Dorsolateral prefrontal cortex (tissue), 122 donors: ENCODE measurements at places on chromosomes 7 and 10.

GRCh38 chr10:104092749-104093148, 7.1 kb upstream of the COL17A1 start:
- DNase-seq, result no peak

GRCh38 chr7:2478800-2479199, 2.6 kb upstream of the GRIFIN start:
- DNase-seq, result no peak

DNA sequence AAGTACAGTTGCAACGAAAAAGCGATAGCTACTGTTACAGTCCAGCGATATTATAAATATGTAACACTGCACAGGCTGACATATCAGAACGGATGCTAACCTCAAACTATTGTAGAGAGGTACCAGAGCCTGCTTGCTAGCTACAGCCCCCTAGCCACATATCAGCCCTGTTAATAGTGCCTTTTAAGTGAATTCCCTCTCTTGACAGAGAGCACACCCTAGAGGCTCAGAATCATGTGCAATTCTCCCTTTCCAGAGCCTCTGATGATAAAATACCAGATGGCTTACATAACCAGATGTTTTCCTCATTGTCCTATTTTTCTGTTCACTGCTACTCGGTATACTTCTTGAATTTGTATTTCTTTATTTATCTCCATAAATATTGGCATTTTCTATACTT, 960.7 kb upstream of the CELF2 start:
- no peak for DNase-seq

GRCh38 chr10:69994262-69994661, 58.4 kb upstream of the MACROH2A2 start:
- DNase-seq, result peak; percentile 44

DNA sequence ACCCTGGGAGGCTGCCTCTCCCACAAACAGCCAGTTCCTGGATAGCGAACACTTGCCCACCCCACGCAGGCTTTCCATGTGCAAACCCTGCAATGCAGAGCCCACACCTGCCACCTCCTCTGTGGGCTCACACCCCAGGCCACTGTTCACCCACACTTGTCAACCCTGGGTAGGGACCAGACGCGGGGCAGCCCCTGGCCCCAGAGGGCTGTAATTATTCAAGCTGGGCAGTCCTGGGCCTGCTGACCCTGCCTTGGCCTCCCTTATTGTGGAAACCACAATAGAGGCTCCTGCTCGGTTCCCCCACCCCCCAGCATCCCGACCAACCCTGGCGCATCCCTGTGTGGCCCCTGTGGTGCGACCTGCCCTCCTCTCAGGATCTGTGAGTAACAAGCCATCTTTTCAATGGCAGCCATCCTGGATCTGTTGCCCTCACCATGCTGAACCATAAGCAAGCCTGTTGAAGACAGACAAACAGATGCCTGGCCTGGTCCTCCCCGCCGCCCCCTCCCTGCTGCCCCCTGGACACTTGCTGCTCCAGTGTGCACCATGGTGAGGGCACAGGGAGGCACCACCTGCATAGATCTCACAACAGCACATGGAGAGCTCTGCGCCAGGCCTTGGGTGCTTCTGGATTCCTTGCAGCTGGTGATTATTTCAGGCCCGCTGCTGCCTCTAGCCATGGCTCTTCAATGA, 15.8 kb upstream of the UBE3C start:
- DNase-seq, result no peak

GRCh38 chr10:122530177-122530576, 30.4 kb upstream of the DMBT1 start:
- DNase-seq, result no peak

DNA sequence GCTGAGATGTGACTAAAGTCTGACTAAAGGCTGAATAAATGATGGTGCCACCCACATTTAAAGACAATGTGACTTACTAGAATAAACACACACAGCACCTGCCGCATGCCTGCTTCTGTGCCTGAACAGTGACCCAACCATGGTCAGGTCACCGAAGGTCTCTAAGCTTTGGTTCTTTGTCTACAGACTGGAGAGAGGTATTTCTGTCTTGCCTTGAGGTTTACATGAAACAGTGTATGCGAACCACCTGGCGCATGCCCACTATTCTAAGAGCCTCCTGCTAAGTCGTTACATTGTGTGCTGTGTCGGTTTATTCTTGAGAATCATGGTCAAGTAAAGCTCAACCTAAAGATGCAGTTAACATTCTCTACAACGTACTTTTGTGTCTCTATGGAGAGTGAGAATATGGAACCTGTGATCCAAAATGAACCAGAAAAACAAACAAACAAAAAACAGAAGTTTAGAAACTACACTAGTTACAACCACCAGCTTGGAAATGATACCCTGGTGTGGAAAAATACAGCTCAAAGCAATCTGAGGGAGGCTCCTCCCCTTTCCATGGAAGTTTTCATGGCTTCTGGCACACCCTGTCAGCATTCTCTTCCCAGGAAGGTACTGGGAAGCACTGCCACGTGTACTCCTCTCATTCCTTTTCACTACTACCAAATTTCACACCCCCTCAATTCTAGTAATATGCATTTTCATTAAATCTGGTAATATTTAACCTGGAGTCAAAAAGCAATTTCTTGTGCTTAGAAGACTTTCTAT, 40.0 kb downstream of the VOPP1 start:
- no peak for DNase-seq

DNA sequence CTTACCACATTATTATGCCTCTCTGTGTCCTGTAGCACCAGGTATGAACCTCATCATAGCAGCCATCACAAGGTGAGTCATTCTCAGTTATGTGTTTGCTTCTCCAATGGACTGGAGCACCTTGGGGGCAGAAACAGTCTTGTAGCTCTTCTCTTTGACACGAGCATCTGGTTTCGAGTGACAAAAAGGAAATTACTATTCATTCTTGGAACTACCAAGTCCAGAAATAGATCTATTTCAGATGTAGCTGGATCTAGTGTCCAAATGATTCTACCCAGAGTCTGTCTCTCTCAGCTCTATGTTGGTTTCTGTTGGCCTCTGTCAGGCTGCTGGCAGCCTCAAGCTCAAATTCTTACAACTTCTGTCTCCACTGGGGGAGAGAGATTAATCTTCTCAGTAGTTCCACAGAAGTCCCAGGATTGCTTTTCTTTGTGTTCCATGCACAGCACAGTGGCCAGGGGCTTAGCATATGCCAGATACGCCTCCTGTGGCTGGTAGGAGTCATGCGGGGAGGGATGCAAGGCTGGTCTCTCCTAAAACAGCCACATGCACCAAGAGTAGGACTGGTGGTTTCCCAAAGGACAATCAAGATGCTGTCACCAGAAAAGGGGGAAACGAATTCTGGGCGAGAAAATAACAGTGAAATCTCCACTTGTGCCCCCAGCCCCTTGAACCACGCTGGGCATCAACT, 37.2 kb upstream of the PAPSS2 start:
- no peak for DNase-seq

- DNase-seq, result no peak
Observed at GRCh38 chr10:3874990-3875841, 90.2 kb upstream of the KLF6 start.

GRCh38 chr10:50620899-50621298, 2.9 kb downstream of the SGMS1 start:
- DNase-seq, result no peak
